ENCODE measurements at places on chromosomes 3 and 15. TPM values are rescaled to one million over a fixed set of nuclear protein-coding genes. Genes with fewer than 3 reads are reported as not detected.

DNA sequence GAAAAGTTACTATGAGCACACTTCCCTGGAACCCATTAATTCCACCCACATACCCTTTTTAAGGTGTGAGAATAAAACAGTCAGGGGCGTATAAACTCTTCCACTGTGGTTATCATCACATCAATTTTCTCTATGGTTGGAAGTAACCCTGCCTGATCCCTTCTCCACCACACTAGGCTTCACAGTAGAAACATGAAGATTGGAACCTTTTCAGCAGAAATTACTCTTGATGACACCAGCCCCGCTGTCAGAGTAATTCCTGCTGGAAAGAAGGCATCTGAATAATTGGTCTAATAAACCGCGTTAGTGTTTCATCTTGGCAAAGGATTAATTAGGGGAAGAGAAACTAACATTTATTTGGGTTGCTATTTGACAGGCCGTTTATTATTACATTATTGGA is 278.4 kb downstream of the MFSD1 start:
- DNase-seq = no peak

Gene ATP10A
- total RNA-seq = 1.6 TPM

GRCh38 chr15:64461721-64462162 is 1.4 kb downstream of the ZNF609 start:
- DNase-seq = peak; percentile 39

DNA sequence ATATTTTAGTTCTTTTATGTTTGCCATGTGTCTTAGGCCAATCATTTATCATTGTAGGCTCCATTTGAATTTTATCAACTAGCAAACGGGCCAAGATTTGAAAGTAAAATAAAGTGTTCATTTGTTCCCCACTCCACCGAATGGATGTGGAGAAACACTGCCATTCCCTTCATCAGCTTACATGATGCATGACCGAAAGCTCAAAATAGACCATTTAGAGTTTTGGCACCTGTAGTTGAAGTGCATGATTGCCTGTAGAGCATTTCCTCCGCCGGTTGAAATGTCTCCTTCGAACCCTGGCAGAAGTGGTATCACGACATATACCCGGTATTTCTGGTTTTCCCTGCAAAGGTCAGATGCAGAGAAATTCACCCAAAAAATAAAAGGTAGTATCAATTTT is 165.6 kb downstream of the PLD1 start:
- no peak for DNase-seq

GRCh38 chr3:43786526-43787305 is 96.0 kb downstream of the ABHD5 start:
- DNase-seq = no peak

Gene HTR3E
- not detected for total RNA-seq

Gene IGSF10
- 3.9 TPM for total RNA-seq

Measured in cerebellum (tissue), 4 donors.